ENCODE measurements at places on chromosomes 3 and 15. TPM values are rescaled to one million over a fixed set of nuclear protein-coding genes. Genes with fewer than 3 reads are reported as not detected.

DNA sequence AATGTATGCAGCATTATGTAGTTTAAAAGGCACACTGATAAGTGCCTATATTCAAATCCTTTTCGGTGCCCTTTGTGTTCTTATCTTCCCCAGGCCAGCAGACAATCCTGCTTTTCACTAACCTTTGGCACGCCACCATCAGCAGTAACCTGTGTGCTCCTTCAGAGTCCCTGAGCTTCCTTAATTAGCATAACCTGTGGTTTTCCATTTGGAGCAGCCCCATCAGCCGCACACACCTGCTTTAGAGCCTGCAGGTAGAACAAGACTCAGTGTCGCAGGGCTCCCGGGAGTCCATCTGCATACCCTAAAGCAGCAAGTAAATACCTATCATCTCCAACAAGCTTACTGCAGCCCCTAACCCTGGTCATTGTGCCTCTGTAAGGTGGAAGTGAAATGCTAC, 755.1 kb downstream of the ROBO2 start:
- peak; percentile 33 for DNase-seq
- peaks cover 31% of the 10 kb centered on the region for H3K4me1 ChIP-seq
- no peaks in the 10 kb centered on the region for H3K36me3 ChIP-seq
- H3K27me3 ChIP-seq, result no peaks in the 10 kb centered on the region

DNA sequence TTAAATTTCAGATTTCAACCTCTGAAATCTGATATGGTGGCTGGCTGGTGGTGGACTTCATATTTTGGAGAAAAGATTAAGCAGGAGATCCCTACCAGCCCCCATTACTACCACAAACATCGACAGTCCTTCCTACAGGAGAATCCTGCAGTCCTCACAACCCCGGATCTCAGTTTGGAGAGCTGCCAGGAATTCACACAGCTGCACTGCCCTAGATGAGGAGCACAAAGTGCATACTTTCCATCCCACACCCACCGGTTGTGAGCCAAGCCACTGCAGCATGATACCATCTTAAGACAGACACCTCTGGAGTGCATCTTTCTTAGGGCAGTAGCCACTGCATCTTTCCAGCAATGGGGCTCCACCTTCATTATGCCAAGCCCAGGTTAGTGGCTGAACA, 185.5 kb upstream of the GPR149 start:
- DNase-seq, result no peak
- no peaks in the 10 kb centered on the region for H3K27me3 ChIP-seq
- H3K27ac ChIP-seq, result no peak overlapping the region
- H3K4me3 ChIP-seq, result no peak overlapping the region
- no peaks in the 10 kb centered on the region for H3K4me1 ChIP-seq

- H3K36me3 ChIP-seq, result no peaks in the 10 kb centered on the region
- H3K27ac ChIP-seq, result no peak overlapping the region
- H3K4me1 ChIP-seq, result peaks cover 7% of the 10 kb centered on the region
Measured at GRCh38 chr3:64985072-64985471, 297.3 kb upstream of the ADAMTS9 start.

DNA sequence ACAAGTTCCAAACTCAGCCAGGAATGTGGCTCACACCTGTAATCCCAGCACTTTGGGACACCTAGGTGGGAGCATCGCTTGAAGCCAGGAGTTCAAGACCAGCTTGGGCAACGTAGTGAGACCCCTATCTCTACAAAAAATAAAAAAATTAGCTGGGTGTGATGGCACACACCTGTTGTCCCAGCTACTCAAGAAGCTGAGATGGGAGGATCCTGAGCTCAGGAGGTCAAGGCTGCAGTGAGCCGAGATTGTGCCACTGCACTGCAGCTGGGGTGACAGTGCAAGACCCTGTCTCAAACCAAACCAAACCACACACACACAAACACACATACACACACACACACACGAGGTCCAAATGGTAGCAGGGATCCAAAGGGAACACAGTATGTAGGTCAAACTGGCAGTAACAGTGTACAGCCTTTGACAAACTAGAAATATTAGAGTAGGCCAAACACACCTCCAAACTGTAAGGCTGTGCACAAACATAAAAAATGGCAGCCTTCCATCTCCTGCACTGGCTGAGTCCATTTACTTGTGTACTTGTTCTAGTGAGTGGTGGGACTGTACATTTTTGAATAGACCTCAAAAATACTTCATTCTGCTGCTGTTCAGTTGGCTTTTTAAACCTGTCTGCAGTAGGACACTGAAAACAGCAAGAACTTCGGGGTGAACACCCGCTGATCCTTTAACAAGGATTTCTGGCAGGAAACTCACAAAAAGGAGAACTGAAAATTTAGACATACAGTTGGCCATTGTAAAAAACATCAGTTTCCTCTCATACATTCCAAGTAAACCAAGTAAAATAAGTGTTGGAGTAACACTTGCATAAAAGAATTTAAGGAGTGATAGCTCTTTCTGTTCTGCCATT, 33.6 kb downstream of the INTS14 start:
- peaks cover 5% of the 10 kb centered on the region for H3K36me3 ChIP-seq
- no peak overlapping the region for H3K4me3 ChIP-seq
- no peak for DNase-seq
- no peaks in the 10 kb centered on the region for H3K27me3 ChIP-seq
- H3K27ac ChIP-seq, result peak overlapping the region; percentile 2

DNA sequence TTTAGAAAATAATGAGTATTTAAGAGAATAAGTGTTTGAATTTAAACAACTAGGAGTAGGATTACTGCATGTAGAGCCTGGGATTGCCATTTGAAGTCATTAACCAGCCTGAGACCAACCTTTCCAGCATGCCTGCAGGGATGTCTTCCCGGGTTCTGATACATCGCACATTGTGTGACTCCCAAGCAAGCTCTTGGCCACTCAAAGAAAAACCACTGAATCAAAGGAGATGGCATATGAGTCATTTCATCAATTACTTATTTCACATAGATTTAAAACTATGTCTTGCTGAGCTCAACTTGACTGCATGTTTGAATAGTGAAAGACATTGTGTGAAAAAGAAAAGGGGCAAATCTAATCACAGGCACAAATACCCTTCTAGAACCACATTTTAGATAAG, 15.0 kb upstream of the THBS1 start:
- no peaks in the 10 kb centered on the region for H3K36me3 ChIP-seq
- no peak overlapping the region for H3K27ac ChIP-seq
- no peaks in the 10 kb centered on the region for H3K27me3 ChIP-seq

DNA sequence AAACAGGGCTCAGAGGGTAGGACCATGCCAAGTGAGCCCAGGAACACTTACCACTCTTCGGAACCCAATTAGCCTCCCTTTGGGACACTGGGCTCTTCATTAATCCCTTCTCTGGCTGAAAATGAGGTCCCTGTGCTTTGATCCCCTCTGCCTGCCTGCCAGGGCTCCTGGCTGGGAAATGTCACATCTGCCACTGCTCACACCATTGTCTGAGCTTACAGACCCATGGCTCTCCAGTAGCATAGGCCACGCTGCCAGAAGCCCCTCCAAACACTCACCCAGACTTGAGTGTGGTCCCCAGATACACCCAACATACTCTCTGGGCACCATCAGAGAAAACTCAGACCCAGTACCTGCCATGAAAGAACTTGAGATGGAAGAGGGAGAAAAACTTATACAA, 287.3 kb downstream of the XXYLT1 start:
- H3K36me3 ChIP-seq, result no peaks in the 10 kb centered on the region
- H3K27ac ChIP-seq, result no peak overlapping the region
- DNase-seq, result no peak
- H3K4me1 ChIP-seq, result peaks cover 11% of the 10 kb centered on the region
- H3K4me3 ChIP-seq, result no peak overlapping the region

GRCh38 chr3:45904931-45905330, 18.6 kb downstream of the CCR9 start:
- no peaks in the 10 kb centered on the region for H3K4me1 ChIP-seq
- DNase-seq, result no peak
- H3K27me3 ChIP-seq, result no peaks in the 10 kb centered on the region
- no peak overlapping the region for H3K4me3 ChIP-seq

- H3K4me1 ChIP-seq, result peaks cover 19% of the 10 kb centered on the region
- no peak overlapping the region for H3K4me3 ChIP-seq
- H3K27ac ChIP-seq, result no peak overlapping the region
- H3K36me3 ChIP-seq, result no peaks in the 10 kb centered on the region
Measured at GRCh38 chr15:33539825-33540573, 229.2 kb downstream of the RYR3 start.

GRCh38 chr3:157075693-157076420, 84.1 kb downstream of the CCNL1 start:
- H3K36me3 ChIP-seq, result no peaks in the 10 kb centered on the region
- H3K27me3 ChIP-seq, result no peaks in the 10 kb centered on the region

DNA sequence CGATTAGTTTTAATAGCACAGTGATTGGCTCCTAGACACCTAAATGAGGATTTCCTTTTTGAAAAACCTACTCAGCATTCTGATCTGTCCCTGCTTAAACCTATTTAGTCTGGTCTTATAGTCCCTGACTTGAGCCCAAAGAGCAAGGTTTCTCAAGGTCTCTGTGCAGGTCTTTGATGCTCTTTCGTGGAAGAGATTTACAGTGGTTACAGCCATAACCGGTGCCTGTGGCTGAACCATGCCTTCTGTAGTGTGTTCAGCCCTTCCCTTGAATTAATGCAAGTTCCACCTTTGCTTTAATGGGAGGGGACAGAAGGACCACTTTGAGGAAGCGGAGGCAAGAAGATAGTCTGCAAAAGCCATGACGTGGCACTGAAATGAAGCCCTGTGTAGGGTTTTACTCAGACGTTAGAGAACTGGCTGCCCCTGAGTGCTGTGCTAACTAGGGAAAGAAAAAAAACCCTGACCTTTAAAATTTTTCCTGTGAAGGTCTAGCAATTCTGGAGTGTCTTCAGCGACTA, 43.0 kb downstream of the ZBTB38 start:
- no peak for DNase-seq
- peaks cover 17% of the 10 kb centered on the region for H3K4me1 ChIP-seq
- no peak overlapping the region for H3K27ac ChIP-seq
- H3K36me3 ChIP-seq, result no peaks in the 10 kb centered on the region
- H3K27me3 ChIP-seq, result no peaks in the 10 kb centered on the region

GRCh38 chr3:38343797-38344594, 2.6 kb upstream of the XYLB start:
- peaks cover 18% of the 10 kb centered on the region for H3K27me3 ChIP-seq
- no peak overlapping the region for H3K4me3 ChIP-seq
- H3K4me1 ChIP-seq, result no peaks in the 10 kb centered on the region
- no peak overlapping the region for H3K27ac ChIP-seq
- no peaks in the 10 kb centered on the region for H3K36me3 ChIP-seq

GRCh38 chr3:126886217-126886616, 96.7 kb upstream of the PLXNA1 start:
- H3K4me3 ChIP-seq, result no peak overlapping the region
- H3K36me3 ChIP-seq, result no peaks in the 10 kb centered on the region
- H3K4me1 ChIP-seq, result no peaks in the 10 kb centered on the region
- H3K27me3 ChIP-seq, result no peaks in the 10 kb centered on the region
- no peak overlapping the region for H3K27ac ChIP-seq

DNA sequence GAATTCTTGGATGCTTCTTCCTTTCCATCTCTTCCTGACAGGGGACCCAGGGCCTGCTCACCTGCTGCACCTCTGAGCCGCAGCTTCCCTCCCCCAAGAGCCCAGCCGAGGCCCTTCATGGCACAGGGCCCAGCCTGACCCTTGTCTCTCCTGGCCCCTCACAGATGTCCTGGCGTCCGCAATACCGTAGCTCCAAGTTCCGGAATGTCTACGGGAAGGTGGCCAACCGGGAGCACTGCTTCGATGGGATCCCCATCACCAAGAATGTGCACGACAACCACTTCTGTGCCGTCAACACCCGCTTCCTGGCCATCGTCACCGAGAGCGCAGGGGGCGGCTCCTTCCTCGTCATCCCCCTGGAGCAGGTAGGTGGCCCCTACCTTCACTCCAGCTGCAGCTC, 66.2 kb downstream of the CORO2B start:
- no peaks in the 10 kb centered on the region for H3K36me3 ChIP-seq
- H3K27me3 ChIP-seq, result no peaks in the 10 kb centered on the region
- no peak overlapping the region for H3K27ac ChIP-seq
- H3K4me1 ChIP-seq, result peaks cover 5% of the 10 kb centered on the region

DNA sequence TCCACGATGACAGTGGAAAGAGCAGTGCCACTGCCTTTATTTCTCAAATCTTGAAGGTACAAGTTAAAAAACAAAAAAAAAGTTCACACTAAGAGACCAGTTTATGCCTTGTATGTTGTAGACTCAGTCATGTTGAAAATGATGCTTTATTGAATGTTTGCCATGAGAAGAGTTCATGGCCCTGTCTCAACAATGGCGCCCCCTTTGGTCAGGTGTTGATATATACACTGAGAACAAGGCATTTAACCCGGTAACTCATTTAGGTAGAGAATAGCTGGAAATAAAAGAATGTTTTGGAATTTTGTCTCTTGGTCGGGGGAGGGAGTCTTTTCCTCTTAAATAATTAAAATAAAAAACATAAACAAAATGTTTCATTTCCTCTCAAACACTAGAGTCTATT, 145.6 kb upstream of the SLC2A2 start:
- DNase-seq, result no peak
- no peak overlapping the region for H3K27ac ChIP-seq
- no peaks in the 10 kb centered on the region for H3K36me3 ChIP-seq
- no peak overlapping the region for H3K4me3 ChIP-seq
- peaks cover 21% of the 10 kb centered on the region for H3K4me1 ChIP-seq

DNA sequence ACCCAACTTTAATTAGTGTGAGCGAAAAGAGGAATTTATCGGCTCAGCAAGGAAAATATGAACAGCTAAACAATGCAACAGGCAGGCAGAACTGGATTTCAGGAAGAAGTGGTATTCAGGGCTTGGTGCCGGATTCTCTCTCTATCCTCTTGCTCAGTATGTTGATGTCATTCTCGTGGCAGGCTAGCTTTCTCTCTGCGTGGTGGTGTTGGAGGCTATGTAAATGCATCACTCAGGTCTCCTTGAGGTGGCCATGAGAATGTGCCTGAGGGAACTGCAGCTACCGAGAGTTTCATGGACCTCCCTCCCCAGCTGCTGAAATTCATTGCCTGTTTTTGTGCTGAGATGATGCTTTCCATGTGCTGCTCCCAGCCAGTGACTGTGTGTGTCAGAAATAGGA, 18.3 kb upstream of the SYN2 start:
- no peaks in the 10 kb centered on the region for H3K4me1 ChIP-seq
- no peak for DNase-seq
- H3K27me3 ChIP-seq, result no peaks in the 10 kb centered on the region
- no peaks in the 10 kb centered on the region for H3K36me3 ChIP-seq
- H3K27ac ChIP-seq, result no peak overlapping the region

GRCh38 chr3:13546667-13547171, 2.2 kb upstream of the FBLN2 start:
- DNase-seq, result peak; percentile 40
- H3K4me1 ChIP-seq, result no peaks in the 10 kb centered on the region
- H3K4me3 ChIP-seq, result no peak overlapping the region
- H3K27me3 ChIP-seq, result peaks cover 35% of the 10 kb centered on the region

GRCh38 chr15:89785774-89786140, 9.6 kb downstream of the MESP2 start:
- no peak overlapping the region for H3K27ac ChIP-seq
- DNase-seq, result no peak
- H3K36me3 ChIP-seq, result no peaks in the 10 kb centered on the region
- no peaks in the 10 kb centered on the region for H3K4me1 ChIP-seq

GRCh38 chr3:81395739-81396513, 365.5 kb downstream of the GBE1 start:
- DNase-seq, result peak; percentile 56
- H3K27ac ChIP-seq, result no peak overlapping the region
- no peaks in the 10 kb centered on the region for H3K27me3 ChIP-seq
- no peaks in the 10 kb centered on the region for H3K36me3 ChIP-seq
- H3K4me1 ChIP-seq, result peaks cover 4% of the 10 kb centered on the region

Gene SUSD5
- total RNA-seq, result 3.1 TPM

Gene HTR3E
- total RNA-seq, result not detected

Gene P3H2
- total RNA-seq, result 9.0 TPM

Gene CSPG4
- total RNA-seq, result 0.37 TPM

Gene STAC
- total RNA-seq, result 9.6 TPM

Gene FEZF2
- total RNA-seq, result 9.1 TPM

Gene EEF1AKMT4
- total RNA-seq, result 6.0 TPM

All from neural progenitor cell (in vitro differentiated cells).